NCI-H526 treated with DMSO at 0.1 percent for 48 hours (cell line): ENCODE measurements at places on chromosomes 6 and 20.

GRCh38 chr6:570825-571224, 86.1 kb downstream of the HUS1B start:
- no peak for DNase-seq

- DNase-seq = peak; percentile 42
Measured at GRCh38 chr6:47288267-47289090, 21.2 kb downstream of the TNFRSF21 start.

DNA sequence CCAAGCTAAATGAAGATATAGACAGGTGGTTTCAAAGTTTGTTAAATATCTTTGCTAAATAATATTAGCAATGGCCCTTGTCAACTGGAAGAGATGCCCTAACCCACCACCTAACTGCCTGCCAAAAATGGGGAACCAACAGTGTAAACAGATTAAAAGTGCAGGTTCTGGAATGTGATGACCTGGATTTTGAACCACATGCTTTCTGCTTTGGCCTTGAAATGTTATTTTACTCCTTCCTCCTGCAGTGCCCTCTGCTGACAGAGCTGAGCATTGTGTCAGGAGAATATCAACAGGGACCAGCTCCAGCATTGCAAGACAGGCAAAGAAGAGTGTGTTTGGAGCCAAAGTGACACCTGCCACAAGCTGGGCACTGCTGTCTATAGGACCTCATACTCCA, 226.6 kb downstream of the MYLK4 start:
- DNase-seq = no peak

- no peak for DNase-seq
Measured at GRCh38 chr6:113526995-113527394, 330.1 kb upstream of the MARCKS start.

- no peak for DNase-seq
Measured at GRCh38 chr6:134020071-134020470, 32.4 kb downstream of the SLC2A12 start.

GRCh38 chr20:58084566-58084965, 143.9 kb downstream of the ANKRD60 start:
- DNase-seq = no peak

DNA sequence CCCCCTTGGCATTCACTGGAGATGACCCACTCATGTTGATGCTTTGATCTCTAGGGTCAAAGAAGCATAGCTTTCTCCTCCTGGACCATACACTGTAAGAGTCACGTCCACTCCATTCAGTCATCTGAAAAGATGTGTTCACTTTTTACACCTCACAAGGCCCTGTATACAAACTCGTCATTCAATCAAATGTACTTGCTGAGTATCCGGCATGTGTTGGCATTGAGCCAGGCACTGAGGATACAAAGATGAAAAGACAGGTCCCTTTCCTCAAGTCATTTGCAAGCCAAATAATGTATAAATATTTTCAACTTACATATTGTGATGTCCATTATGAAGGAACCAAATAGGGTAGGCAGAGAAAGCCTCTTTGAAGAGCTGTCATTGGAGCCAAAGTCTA, 32.6 kb upstream of the CSNK2A1 start:
- peak; percentile 96 for DNase-seq

DNA sequence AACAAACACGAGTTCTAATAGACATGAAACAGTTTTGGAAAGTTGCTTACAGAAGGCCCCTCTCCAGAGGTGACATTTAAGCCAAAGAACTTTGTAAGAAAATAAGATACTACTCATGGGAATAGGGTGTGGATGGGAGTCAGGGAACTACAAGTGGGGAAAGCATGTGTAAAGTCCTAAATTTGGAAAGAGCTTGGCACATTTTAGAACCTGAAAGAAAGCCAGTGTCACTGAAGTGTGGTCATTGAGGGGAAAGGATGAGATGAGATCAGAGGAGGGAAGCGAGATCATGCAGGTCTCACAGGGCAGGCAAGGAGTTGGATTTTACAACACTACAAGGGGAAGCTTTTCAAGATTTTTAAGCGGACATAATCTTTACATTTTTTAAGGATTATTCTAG, 38.0 kb downstream of the VGLL2 start:
- DNase-seq = no peak

DNA sequence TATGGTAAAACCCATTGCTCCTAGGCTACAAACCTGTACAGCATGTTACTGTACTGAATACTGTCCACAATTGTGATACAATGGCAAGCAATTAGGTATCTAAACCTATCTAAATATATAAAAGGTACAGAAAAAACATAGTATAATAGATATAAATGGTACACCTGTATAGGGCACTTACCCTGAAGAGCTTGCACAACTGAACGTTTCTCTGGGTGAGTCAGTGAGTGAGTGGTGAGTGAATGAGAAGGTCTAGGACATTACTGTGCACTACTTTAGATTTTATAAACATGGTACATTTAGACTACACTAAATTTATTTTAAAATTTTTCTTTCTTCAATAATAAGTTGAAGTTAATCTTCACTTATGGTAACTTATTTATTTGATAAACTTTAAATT, 119.9 kb upstream of the CEP85L start:
- DNase-seq = no peak

DNA sequence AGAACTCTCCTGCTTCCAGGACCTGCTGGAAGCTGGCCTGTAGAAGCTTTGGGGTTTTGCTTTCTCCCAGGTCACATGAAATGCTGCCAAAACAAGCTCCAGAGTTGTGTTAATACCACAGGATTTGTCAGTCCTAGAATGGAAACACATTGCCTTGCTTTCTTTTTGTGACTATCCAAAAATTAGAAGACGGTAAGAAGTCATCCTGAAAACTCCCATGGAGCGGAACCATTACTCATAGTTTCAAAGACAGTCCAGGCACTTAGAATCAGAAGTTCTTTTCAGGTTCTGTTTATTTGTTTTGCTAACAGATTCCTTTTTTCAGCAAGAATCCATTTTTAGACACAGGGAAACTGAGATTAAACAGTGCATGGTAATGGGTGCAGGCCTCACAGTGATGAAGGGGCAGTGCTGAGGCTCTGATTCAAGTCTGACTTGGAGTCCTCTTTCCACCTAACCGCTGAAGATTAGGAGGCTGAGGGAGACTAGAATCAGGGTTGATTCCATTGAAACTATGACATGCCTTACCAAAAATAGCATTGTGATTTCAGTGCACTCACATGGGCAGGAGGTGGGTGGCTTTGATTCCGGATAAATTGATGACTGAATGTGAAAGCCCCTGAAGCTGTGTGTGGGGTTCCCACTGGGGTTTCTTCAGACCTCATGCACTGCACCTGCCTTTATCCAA, 72.2 kb upstream of the NAA20 start:
- no peak for DNase-seq

- no peak for DNase-seq
Measured at GRCh38 chr6:134196568-134197193, 121.2 kb downstream of the SGK1 start.

DNA sequence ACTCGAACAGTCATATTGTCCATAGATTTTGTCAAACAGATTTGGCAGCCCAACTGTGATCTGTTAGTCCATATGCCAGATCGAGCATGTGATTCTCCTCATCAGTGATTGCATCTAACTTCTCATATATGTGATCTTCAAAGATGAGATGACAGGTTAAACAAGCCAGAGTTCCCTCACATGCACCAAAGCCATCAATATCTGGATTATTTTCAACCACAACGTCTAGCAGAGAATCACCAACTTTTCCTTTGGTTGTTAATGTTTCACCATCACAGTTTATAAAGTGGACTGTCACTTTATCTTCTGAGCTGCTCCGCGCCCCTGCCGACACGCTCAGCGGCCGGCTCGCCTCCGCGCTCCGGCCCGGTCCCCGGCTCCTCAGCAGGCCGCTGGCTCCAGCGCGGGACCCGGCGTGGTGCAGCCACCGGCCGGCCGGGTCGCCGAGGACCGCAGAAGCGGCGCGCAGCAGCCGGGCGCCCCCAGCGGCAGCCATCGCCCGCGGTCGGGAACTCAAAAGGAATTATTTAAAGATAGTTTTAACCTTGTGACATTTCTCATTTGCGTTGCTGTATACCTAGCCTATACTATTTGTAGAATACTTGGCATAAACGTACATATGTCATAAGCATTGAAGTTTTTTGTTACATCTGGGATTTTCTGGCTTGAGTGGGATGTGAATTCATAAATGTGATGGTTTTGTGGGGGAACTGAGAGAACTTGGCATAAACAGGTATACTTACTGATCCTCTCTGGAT, 40.1 kb upstream of the DYNLRB1 start:
- no peak for DNase-seq

DNA sequence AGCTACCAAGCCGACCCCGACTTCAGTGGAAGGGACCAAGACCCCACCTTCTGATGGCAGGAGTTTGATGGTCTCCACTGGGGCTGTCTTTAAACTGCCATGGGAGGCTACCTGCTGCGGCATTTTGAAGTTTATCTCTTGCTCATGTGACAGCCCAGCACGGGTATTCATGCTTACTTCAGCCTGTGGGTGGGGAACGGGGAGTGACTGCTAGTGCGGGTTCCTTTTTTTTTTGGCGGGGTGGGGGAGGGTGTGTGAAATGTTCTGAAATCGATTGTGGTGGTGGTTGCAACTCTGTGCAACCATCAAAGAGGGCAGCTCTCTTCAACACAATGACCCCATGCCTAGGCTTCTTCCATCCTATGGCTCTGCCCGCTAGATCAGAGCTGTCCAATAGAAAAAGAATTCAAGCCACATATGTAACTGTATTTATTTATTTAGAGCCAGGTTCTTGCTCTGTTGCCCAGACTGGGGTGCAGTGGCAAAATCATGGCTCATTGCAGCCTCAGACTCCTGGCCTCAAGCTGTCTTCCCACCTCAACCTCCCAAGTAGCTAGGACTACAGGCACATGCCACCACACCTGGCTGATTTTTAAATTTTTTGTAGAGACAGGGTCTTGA, 53.7 kb downstream of the PPP1R16B start:
- DNase-seq = no peak

- no peak for DNase-seq
Measured at GRCh38 chr20:19735446-19735845, 22.6 kb upstream of the RIN2 start.

DNA sequence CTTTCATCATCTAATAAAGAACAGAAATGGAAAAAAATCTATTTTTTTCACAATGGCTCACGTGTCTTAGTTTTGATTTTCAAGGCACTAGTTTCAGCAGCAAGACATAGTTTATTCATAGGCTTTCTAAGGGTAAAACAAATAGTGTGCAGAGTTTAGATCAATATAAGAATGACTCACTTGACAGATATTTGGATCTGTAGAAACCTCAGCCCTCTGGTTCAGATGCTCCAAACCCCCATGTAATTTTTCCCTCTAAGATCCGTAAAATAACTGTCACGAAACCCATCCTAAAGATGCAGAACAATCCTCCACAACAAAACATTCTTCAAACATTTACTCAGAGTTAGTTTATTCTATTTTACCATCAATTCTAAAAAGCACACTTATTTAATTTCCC, 43.4 kb downstream of the IYD start:
- DNase-seq = no peak
